ENCODE measurements at places on chromosomes 6 and 20. TPM values are rescaled to one million over a fixed set of nuclear protein-coding genes. Genes with fewer than 3 reads are reported as not detected.
A peak's percentile ranks its signal among the peaks of the same experiment; 100 is the strongest.

- DNase-seq: no peak
- no peaks in the 10 kb centered on the region for H3K36me3 ChIP-seq
- H3K4me1 ChIP-seq: peaks cover 6% of the 10 kb centered on the region
- no peaks in the 10 kb centered on the region for H3K27me3 ChIP-seq
Observed at GRCh38 chr6:4346659-4347333, 211.4 kb upstream of the ECI2 start.

PRR18 gene
- 0.21 TPM for total RNA-seq

- DNase-seq: peak; percentile 53
- no peaks in the 10 kb centered on the region for H3K4me1 ChIP-seq
- no peak overlapping the region for H3K4me3 ChIP-seq
- no peaks in the 10 kb centered on the region for H3K36me3 ChIP-seq
- H3K27me3 ChIP-seq: no peaks in the 10 kb centered on the region
Observed at GRCh38 chr6:88982720-88983119, 19.3 kb upstream of the RNGTT start.

DNA sequence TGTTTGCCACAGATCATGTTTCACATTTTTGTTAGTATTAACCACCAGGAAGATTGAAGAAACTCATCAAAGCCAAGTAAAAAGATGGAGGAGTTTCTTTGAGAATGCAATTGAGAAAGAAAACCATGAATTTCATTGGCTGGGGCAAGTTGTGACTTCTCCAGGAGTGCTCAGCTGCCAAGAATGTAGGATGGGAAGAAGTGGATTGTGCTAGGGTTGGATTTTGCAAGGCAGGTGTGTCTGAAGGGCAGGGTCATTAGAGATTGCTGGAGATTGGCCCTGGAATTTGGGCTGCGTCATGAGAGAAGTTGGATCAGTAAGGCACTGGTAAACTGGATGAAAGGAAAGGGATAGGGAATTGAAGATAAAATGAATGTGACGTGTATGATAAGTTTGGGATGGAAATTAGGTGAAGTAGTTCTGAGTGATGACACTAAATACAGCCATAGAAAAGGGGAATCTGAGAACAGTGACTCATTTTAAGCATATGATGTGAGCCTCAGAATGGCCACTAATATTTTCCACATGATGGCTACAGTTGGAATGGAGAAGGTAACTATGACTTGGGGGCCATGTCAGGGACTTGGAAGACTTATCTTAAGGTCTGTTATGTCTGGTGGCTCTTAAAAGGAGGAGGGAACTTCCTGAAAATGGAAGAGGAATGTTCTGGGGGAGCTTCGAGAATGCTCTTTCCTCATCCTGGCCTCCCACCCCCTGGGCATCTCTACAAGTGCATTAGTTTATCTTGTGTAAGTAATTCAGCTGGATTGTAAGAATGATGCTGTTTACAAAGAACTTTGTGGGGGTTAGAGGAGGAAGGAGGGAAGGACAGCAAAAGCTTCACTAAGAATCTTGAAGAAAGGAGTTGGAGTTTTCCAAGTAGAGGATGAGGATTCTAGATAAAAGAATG is 27.8 kb upstream of the ERVFRD-1 start:
- DNase-seq: no peak
- no peaks in the 10 kb centered on the region for H3K4me1 ChIP-seq
- no peaks in the 10 kb centered on the region for H3K36me3 ChIP-seq
- H3K27me3 ChIP-seq: no peaks in the 10 kb centered on the region
- H3K27ac ChIP-seq: no peak overlapping the region
- no peak overlapping the region for H3K4me3 ChIP-seq

- H3K36me3 ChIP-seq: no peaks in the 10 kb centered on the region
- peak overlapping the region; percentile 10 for H3K4me3 ChIP-seq
- peak; percentile 38 for DNase-seq
Observed at GRCh38 chr6:28944412-28944865, 20.7 kb upstream of the TRIM27 start.

DNA sequence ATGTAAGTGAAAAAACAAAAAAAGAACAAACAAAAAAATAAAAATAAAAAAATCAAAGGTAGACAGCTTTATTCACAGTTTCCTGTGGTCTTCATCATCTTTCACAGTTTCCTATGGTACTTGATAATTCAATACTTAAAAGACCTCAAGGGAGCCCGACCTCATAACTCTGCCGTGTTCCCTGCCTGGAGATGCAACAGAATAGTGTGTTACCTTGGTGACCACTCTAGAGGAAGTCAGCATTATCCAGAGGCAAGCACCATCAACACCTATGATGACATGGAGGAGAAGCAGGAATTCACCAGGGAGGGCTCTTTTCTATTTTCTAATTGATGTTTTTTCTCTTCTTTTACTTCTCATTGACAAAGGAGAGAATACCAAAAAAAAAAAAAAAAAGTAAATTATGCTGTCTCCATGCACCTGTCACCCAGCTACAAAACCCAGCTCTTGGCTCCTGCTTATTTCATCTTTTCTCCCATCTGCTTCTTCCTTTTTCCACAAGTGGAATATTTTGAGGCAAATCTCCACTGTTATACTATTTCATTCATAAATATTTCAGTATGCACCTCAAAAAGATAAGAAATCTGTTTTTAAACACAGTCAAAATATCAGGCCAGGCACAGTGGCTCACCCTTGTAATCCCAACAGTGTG is 95.8 kb upstream of the STXBP5 start:
- no peak overlapping the region for H3K4me3 ChIP-seq
- no peaks in the 10 kb centered on the region for H3K36me3 ChIP-seq
- no peak for DNase-seq

DNA sequence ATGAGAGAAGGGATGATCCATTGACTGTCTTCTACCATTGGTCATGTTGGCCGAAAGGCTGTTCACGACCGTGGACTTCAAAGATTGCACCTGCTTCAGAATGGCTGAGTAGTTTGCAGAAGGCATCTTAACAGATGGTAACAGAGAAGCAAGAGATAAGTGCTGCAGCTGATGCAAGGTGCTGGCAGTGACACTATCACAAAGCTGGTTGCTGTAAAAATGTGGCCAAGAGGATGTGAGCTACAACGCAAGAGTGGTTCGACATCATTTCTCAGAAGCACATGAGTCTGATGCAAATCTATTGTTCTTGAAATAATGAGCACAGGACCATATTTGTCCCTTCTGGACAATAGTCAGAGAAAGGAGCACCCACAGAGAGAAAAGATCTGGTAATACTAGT is 27.0 kb upstream of the ANKEF1 start:
- peaks cover 15% of the 10 kb centered on the region for H3K4me1 ChIP-seq
- no peaks in the 10 kb centered on the region for H3K27me3 ChIP-seq
- no peak overlapping the region for H3K4me3 ChIP-seq
